ENCODE measurements at places on chromosomes 7 and 10.
A peak's percentile ranks its signal among the peaks of the same experiment; 100 is the strongest.

DNA sequence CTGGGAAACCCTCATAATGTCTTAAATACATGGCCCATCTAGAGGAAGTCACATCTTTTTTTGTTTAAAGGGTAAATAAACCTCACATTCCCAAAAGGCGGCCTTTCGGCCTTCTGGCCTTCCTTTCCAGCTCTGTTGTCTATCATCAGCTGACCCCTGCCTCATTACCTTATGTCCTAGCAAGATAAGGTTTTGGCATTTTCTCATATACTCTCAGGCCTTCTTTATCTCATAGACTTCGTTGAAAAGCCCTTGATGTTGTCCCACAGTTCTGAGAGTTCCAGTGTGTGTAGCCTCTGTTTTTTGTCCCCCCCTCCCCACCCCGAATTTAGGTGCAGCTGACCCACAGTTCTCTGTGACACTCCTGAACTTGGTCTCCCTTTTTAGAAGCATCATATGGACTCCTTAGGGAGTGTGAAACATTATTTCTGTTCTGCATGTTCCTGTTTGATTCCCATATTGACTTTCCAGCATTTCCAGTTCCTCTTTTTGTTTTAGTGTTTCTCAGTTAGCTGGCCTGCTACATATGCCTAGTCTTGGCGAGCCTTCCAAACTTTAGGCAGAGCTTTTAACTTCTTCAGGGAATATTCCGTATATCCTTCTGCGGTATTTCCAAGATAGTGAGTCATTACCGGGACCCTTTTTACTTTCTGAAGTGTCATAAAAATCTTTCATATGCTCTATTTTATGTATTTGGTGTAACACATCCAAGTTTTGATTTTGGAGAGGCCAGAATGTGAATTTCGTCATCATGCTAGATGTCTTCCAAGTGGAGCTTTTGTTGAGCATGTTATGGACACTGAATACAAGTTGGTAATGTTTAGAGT, 138.5 kb downstream of the LRRC4 start:
- no peak for DNase-seq

DNA sequence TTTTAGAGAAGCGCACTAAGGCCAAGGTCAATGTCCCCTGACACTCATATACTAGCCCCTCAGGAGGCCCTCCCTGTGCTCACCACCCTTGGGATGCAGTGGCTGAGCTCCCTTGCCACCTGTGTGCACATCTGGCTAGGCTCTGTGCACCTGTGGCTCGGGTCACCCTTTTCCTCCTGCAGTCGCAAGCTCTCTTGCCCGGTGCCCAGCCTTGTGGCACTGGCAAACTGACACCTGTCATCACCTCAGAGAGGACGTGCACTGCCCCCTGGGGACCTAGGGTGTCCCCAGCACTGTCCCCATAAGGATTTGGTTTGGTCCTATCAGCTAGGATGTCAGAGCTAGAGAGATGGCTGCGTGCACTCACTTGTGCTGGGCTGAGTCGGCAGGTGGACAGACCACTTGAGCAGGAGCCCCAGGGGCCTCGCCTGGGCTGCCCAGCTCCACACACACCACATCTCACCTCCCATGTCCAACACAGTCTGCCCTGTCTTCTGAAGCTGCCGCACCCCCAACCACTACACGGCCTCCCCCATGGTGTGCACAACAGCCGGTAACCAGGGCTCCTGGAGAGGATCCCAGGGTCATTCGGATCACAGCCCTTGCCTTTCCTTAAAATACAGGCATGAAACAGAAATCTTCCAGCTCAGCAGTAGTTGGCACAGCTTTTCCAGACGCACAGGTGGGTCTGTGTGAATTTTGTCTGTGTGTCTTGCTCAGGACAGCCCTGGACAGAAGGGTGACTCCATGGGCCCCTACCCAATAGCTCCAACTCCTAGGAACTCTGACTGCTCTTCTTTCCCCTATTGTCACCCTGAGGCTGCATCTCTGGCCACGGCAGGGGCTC, 111.0 kb downstream of the GRID1 start:
- no peak for DNase-seq

- no peak for DNase-seq
Observed at GRCh38 chr10:58281092-58281752, 12.3 kb downstream of the CISD1 start.

GRCh38 chr10:29239569-29240472, 49.0 kb upstream of the LYZL1 start:
- no peak for DNase-seq

DNA sequence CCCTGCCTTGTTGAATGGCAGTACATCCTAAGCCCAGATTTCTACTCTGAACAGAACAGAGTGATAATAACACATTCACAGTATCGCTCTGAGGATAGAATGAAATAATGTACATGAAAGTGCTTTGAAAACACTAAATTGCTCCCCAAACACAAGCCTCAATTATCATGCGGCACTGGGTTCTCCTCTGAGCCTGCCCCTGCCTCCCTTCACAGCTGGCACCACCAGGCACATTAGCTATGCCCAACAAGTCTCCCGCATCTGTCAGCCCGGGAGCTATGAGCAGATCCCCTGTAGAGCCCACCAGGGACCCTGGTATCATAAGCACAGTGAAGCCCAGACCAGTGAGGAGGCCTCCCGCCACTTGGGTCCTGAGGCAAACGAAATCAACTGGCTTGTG, 405.5 kb downstream of the GRID1 start:
- DNase-seq = no peak

- no peak for DNase-seq
Observed at GRCh38 chr10:98878921-98879320, 356.7 kb downstream of the HPSE2 start.

GRCh38 chr7:36602511-36602910, 121.8 kb downstream of the AOAH start:
- no peak for DNase-seq

- DNase-seq = peak; percentile 45
Observed at GRCh38 chr10:17206210-17206709, 4.8 kb upstream of the TRDMT1 start.

DNA sequence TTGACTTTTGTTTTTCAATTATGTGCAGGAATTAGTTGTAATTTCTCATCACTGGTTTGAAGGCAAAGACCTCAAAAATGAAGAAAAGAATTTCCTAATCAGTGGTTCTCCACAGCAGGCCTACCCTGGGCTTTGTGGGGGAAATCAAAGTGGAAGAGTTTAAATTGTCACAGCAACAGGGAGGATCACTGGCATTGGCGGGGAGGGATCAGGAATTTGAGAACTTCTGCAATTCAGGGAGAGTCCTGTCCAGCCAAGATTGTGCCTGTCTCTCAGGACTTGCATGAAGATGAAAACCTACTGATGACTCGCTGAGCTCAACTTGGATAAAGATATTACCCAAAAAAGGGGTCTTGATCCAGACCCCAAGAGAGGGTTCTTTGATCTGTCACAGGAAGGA, 70.1 kb downstream of the HACD1 start:
- no peak for DNase-seq

GRCh38 chr10:79328737-79329504, 18.3 kb upstream of the PPIF start:
- DNase-seq = no peak

DNA sequence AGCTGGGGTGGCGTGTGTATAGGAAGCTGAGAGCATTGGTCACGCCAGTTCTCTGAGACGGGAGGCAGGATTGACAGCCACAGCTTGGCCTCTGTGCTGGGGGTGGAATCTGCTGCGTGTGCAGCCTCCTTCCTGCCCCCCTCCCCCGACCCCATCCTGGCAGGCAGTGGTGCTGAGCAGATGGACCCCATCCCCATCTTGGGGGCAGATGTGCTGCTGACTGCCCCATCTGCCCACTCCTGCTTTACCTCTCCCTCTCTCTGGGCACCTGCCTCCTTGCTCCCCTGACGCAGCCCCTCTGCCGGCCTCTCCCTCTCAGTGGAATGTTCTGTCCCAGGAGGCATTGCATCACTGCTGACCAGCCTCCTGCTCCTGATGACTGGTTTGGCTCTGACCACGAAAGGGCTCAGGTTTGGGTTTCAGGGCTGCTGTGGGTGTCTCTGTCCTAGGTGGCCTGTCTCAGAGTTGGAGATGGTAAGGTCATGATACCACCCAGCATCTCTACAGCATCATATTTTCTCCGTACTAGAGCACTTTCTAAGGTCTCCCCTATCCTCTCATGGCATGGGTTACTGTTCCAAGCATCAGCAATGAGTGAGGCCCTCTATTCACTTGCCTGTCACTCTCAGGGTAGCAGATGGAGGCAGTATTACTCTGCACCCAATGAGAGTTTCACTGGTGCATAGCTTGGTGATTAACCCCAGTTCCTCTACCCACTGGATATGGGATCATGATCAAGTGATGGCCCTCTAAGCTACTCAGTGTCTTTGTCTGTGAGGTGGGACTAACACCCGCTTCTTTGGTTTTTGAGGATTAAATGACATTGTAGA, 81.9 kb downstream of the RBM20 start:
- no peak for DNase-seq

GRCh38 chr7:30364773-30365172, 80.4 kb downstream of the ZNRF2 start:
- DNase-seq = no peak

DNA sequence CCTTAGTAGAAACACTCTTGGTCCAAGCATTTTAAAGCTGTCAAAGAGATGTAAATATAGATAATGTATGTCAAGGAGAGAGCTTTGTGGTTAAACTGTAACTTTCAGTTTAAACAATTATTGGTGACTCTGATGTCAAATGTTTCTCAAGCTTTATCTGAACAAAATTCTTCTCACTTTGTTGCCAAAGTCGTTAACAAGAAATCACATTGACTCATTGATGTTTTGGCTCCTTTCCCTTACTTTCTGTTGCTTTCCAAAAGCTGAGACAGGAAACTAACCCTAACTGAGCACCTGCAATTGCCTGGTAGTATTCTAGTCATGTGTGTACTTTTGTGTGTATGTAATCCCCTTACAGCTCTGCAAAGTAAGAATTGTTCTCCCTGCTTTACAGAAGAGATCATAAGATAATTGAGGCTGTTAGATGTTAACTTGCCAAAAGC, 108.5 kb downstream of the CFTR start:
- DNase-seq = no peak

- no peak for DNase-seq
Observed at GRCh38 chr10:122674781-122675180, 24.9 kb downstream of the C10orf120 start.

Data from activated T-cell treated with anti-CD3 and anti-CD28 coated beads, Interleukin-2, amount 50 U/mL, for 1 hour (primary cell).